ENCODE measurements at places on chromosomes 3 and 15.
A peak's percentile ranks its signal among the peaks of the same experiment; 100 is the strongest.

GRCh38 chr3:168165390-168166269 lies 69.9 kb upstream of the GOLIM4 start:
- no peak for DNase-seq

DNA sequence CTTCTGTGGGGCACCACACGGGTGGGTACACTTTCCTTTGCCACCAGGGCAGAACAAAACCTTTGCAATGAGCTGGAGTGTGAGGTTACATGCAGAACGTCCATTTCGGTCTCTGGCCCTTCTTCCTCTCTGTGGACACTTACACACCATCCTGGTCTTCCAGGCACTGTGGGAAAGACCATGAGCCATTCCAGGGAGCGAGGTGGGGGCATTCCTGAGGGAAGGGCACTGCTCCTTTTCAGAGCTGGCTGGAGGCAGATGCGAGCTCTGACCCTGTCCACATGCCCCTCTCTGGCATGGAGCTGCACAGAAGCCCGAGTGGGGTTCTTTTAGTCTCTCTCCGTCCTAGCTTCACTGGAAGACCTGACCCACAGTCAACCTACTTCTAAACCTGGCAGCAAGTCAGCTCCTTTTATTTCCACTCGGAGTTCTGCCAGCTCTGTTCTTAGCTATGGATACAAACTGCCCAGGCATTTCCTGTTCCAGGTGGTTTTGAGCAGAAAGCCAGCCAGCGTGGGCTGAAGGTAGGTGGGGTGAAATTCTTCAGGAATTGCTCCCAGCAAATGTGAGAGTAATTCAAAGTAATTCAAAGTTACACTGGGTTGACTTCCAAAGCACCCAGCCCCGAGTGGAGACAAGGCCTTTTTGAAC lies 281.4 kb downstream of the ADAMTS17 start:
- no peak for DNase-seq

DNA sequence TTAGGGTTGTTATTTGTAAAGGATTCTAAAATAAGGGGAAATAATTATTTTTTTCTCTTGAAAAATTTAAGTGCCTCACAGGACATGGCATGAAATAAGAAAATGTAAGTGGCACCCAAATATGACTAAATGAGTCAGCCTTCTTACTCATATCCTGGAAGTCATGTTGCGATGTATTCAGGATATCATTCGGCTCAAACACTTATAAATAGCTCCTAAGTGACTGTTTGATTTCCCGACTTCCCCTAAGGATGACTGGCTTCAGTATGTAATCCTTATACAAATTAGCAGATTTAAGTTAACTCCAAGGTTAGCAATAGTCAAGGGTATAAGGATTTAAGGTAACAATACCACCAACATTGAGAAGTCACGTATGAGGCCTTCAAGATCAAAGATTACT lies 57.3 kb upstream of the OSTN start:
- no peak for DNase-seq

GRCh38 chr3:157624801-157625200 lies 121.6 kb upstream of the VEPH1 start:
- no peak for DNase-seq

DNA sequence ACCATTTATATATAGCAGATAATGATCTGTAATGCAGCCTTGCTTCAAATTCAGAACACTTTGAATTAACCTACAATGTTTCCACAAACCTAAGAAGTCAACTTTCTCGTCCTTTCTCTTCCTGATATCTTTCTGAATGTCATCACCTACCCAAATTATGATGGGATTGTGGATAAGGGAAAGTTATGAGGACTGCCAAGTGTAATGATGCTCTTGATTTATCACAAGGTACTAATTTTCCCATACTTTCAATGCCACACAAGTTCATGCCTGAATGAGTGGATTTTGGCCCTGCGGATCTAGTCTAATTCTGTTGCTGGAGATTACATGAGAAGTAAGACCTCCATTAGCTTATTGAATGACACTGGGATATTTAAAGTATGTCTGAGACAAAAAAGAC lies 82.6 kb upstream of the NANOGP8 start:
- no peak for DNase-seq

DNA sequence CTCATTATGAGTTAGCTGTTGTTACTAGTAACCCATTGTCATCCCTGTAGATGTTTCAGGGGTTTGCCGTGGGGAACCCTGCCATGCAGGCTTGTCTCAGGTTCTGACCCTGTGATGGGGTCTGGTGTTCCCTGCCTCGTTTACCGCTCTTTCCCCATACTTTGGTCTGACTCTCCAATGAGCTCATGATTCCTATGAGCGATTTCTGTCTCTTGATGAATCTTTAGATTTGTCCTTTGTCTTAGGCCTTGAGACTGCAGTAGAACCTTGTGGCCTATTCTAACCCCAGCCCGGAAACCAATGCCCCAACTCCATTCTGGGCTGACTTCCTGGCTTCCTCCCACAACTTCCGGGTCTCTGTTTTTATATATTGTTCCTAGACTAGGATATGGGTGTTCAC lies 11.3 kb upstream of the IQGAP1 start:
- DNase-seq: no peak

DNA sequence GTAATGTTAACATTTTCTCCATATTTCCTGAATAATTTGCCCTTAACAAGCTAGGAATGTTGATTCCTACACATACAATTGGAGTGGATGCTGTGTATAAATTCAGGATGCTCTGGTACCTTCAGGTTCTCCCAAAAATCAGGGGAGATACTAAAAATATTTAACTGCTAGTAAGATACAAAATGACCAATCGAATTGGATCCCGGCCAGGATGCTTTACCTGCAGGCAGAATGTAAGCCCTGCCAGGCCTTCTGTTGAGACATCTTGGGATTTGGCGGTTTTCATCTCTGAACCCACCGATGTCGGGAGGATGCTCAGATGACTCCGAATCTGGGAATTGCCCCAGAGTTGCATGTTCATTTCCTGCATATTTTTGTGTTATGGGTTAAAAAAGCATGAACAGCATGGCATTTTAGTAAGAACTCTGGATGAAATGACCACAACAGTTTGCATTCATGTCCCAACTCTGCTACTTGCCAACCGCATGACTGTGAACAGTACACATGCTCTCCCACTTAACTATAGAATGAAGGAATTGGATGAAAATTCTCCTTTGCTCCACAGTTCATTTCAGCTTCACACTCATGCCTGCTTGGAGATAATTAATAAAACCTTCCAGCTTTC lies 241.4 kb upstream of the TBL1XR1 start:
- no peak for DNase-seq

DNA sequence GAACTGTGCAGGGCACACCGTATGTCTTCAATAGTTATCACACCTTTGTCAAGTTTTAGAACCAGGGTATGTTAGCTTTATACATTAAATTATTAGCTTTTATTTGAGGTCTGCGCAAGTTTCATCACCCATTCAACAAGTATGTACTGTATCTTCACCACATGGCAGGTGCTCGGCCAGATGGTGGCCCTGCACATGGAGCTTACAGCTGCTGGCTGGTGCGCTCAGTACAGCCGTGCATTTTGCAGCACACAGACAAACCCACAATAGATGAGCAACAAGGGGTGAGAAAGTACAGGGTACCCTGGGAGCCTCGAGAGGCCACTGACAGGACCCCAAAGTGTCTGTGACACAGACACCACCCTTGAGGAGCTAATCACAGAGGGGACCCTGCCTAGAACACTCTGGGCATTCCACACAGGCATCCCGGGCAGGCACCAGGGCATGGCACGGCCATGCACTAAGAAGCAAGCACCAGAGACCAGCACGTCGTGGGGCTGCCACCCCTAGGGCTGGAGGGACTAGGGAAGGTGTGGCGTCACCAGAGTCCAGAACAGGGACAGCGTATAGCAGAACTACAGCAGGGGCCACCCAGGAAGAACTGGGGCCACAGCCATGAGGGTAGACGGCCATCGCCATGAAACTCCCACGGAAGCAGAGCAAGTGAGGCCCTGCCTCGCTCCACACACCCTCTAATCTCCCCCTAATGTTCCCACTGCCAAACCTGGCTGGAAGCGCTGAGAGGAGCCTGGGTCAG lies 27.4 kb downstream of the ZXDC start:
- peak; percentile 91 for DNase-seq

DNA sequence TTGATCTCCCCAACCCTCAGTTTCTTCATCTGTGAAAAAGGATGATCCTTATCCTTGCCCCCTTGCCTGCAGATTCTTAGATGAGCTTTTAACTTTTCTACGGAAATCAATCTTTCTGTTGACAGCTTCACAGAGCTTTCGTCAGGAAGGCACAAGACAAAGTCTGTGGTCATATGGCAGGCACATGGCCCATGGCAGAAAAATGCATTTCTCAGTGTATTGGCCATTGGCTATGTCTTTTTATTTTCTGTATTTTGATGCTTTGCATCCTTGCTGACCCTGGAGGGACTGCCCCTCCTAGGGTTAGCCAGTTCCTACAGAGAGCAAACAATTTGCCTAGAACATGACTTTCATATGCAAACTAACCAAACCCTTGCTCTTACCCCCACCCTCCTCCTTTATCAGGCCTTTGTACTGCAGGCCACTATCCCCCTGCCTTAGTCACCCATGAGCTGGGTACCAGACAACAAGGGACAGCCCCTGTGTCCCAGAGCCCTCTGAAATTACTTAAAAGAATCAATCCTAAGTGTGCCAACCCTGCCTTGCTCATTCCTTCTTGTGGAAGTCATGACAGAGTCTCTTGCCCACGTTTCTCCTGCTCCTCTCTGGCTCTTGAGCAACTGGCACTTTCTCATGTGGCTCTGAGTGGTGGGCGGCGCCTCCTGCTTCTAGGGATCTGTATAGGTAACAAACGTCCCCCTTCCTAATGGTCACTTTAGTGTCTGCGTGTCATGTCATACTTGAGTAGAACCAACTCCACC lies 24.1 kb upstream of the NOX5 start:
- DNase-seq: no peak

- no peak for DNase-seq
Observed at GRCh38 chr3:55235416-55235815, 251.7 kb downstream of the WNT5A start.

DNA sequence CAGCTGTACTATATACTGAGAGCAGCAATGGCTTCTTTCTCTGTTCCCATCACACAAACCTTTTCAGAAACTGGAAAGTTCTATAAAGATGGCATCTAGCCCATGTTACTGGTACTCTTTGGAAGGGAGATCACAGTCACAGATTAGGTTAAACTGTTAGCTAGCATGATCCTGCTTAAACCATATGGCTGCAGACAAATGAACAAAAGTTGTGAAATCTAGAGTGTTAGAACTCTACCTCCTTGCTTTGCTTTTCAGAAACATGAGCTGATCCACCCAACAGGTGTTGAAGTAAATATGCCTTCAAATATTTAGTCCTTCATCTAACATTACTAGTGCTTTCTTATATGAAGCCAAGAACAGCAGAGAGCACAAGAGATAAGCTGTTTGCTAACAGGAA lies 102.6 kb downstream of the SNRK start:
- DNase-seq: no peak

DNA sequence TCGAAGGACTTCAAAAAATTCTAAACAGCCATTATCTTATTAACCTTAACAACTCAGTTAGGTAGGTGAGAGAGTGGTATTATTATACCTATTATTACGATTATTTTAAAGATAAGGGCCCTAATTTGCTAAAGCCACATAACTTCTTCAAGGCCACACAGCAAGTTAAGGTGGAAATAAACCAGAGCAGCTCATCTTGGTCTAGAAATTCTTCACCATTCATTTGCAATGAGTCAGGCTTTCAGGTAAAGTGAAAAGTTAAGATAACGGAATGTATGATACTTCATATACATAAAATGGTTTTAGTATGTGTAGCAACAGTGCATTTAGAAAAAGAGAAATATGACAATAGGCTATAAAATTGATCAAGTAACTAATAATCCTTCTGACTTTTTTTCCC lies 920.2 kb downstream of the ROBO1 start:
- DNase-seq: no peak

DNA sequence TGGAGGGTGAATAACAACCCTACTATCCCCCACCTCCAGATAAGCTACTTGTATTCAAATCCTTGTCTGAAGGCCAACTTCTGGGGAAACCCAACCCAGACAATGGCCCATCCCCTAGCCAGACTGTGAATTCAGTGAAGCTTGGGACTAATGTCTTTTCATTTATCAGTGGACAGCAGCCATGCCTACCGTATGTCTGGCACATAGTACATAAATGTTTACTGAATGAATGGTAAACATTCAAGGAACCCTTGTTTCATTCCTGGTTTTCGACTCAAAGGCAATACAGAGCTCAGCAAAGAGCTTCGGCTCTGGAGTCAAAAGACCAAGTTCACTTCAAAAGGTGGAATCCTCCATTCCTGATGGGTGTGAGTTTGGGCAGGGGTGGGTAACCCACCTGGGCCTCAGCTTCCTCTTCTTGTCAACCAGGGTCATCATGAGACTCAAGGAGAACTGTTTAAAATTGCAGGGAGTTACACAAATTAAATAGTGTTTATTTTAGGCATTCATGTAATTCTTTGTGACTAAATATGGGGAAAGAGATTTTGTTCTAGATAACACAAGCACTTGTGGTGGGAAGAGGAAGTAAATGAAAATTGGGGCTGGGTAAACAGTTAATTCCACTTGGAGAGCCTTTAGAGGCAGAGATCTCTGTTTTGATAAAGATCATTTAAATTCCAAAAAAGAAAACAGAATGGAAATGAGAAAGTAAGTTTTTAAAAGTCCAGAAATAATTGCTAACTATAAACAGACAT lies 303.7 kb upstream of the WNT5A start:
- no peak for DNase-seq

GRCh38 chr15:94485148-94485719 lies 253.9 kb downstream of the MCTP2 start:
- no peak for DNase-seq

DNA sequence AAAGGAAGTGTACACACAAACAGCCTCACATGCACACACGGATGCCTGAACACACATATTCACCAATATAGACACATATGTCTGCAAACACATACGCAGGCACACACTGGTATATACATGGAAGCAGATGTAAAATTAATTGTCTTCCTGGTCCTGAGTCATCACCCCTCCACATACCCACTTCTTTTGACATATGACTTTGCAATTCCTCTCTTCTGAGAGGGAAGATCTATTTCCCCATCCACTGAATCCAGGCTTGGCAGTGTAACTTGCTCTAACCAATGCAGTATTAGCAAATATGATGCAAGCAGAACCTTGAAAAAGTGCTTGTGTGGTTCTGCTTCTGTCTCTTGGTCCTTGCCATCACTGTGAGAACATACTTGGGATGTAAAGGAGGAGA lies 76.8 kb upstream of the HRH1 start:
- no peak for DNase-seq

DNA sequence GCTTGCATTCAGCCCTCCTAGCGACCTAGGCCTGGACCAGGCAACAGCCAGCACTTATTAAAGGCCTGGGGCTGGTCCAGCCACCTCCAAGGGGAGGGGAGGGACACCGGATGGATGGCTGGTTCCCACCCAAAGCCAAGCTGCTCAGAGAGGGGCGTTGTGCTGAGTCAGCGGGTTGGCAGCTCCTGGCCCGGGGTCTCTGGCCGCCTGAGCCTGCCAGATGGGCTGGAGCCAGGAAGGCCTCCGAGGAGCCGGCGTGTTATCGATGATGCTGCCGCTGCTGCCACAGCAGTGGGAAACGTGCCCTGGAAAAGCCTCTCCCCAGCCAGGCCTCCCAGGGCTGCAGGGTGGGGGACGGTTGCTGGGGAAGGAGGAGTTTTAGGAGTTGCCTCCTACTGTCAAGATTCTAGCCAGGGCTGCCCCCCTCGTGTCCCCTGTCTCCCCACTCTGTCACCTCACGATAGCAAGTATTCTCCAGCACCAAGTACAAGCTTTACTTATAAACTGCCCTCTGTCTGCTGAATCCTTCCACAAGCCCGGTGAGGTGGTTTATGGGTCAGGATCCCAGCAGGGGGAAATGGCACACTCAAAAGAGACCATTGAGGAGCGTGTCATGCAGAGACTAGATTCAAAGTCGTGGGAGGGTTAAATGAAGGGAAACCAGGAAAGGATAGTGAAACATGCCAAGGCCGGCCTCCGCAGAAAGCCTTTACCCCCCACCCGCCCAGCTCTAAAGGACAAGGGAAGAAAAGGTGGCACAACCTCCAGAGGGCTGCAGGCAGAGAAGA lies 43.2 kb upstream of the TSEN2 start:
- no peak for DNase-seq
